ENCODE measurements at places on chromosomes 12 and 14. TPM values are rescaled to one million over a fixed set of nuclear protein-coding genes. Genes with fewer than 3 reads are reported as not detected.

Gene ZFHX2
- total RNA-seq = 39.1 TPM

Gene MYL2
- not detected for total RNA-seq

Gene PUS7L
- 19.8 TPM for total RNA-seq

Gene PSME1
- 35.7 TPM for total RNA-seq

Gene PHC1
- 59.8 TPM for total RNA-seq

Gene STON2
- 278 TPM for total RNA-seq

Gene ACSS3
- 3.6 TPM for total RNA-seq

Gene NXPH4
- total RNA-seq = 10.5 TPM

DNA sequence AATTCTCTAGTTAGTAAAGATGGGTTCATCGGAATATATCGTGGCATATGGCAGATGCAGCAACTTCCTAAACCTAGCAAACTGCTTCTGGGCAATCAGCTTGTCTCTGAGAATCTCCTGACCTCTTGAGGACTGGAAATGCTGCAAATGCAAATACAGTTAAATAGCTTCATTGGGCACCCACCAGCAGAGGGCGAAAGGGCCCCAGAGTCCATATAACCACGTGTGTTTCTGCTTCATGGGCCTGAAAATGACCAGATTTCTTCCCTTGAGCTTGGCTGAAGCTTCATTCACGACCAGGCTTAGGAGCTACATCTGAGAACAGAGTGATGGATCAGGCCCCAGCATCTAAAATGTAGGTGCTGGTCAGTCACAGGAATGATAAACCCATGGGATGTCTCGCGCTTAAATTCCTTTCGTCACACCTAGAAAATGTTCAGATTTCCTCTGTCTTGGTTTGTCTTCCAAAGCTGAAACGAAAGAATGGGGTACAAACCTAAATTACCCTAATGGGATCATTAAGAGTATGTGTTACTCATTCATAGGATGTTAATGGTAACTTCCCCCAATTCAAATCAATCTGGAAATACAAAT lies 1482.5 kb upstream of the TMEM132C start:
- peak; percentile 53 for DNase-seq

- DNase-seq = no peak
Observed at GRCh38 chr14:52121441-52121840, 52.6 kb upstream of the NID2 start.

- no peak for DNase-seq
Observed at GRCh38 chr12:51621156-51621922, 30.3 kb downstream of the SCN8A start.

- DNase-seq = no peak
Observed at GRCh38 chr14:35401422-35402265, 2.9 kb downstream of the NFKBIA start.

- no peak for DNase-seq
Observed at GRCh38 chr12:34288963-34289345, 266.7 kb downstream of the ALG10 start.

- DNase-seq = no peak
Observed at GRCh38 chr12:42039176-42039575, 105.5 kb downstream of the GXYLT1 start.

DNA sequence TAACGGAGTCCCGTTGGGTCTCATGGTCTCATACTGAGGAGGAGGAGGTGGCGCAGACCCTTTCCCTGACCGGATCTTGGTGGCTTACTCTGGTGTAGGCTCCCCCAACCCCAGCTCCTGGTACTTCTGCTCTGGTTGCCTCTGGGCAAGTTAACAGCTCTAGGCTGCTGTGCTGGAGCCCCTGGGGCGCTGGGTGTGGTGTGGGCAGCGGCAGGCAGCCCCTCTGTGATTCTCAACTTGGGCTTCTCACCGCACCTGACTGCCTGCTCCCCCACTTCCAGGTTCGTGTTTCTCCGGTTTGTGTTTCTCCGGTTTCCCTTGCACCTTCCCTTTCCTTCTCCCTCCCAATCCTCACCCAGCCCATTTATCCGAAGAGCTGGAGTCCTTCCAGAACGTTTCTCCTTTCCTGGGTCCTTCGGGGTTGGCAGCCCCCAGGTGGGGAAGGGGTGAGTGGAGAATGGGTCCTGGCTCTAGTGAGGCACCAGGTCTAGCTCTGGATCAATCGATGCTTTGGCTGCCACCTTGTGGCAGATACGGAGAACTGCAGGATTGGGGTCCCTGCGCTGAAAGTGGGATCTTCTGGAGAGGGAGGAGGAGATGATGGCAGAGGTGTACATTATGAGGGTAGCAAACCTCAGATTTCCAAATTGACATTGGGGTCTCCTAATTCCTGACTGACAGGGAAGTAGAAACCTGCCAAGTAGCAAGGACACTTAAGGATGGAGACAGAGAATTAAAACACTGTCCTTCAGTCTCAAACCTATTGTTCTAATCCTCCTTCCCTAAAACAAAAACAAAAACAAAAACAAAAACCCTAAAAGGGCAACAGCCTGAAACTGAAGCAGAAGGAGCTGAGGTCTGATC lies 8.3 kb downstream of the CISTR start:
- peak; percentile 72 for DNase-seq

GRCh38 chr14:87102811-87103378 lies 890.1 kb downstream of the GALC start:
- DNase-seq = no peak

DNA sequence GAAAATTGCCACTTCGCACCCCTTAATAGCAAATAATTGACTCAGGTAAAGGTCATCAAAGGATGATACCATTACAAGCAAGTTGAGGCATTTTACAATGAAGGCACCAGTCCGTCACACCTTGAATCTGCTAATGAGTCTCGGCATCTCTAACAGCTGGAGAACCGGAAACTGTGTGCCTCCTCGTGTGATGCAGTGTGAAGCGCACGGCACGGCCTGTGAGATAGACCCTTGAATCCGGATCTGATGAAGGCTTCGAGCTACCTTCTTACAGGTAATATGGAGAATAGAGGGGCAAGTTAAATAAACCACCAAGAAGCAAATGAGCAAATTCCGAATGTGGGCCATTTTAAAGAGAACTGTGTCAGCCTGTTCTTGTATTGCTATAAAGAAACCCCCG lies 19.8 kb upstream of the TUBA1A start:
- no peak for DNase-seq

- no peak for DNase-seq
Observed at GRCh38 chr12:19245106-19245505, 115.6 kb downstream of the PLEKHA5 start.

DNA sequence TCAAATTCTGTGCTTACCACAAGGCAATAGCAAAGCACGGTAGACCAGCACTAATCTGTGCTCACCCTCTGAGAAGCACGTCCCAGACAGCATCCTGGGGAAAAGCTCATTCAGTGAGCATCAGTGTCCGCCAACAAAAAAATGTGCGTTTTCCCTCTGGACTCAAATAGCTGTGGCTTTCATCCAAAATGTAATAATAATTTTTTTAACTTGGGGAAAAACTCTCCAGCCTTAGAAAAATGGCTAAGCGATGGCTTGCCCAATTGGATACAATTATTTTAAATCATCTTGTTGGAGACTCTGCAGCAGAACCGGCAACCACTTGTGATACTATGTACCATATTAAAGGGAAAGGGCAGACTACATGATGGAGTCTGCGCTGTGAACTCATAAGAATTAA lies 1.1 kb upstream of the KRT77 start:
- DNase-seq = no peak

DNA sequence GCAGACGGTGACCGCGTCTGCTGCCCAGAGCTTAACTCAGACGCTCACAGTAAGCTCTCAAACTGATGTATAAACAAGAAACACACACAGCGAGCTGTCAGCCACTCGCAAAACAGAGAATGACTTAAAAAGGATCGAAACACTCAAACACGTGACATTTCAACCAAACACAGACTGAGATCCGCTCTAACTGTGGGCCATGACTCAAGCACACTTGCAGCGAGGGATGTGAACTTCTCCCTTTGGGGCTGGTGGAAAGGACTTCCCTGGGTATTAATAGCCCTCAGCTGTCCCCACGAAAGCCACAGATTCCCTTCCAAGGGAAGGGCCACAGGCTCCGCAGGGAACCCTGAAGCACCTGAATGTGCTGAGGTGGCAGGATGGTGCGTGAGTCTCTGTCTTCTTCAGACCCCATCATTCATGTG lies 29.1 kb downstream of the CCDC88C start:
- no peak for DNase-seq

- DNase-seq = no peak
Observed at GRCh38 chr14:44374906-44375305, 132.2 kb downstream of the FSCB start.

- DNase-seq = no peak
Observed at GRCh38 chr12:88896958-88897357, 316.7 kb upstream of the KITLG start.
